ENCODE measurements at places on chromosomes 1 and 21.

- no peaks in the 10 kb centered on the region for H3K4me1 ChIP-seq
- no peaks in the 10 kb centered on the region for H3K27me3 ChIP-seq
- no peak overlapping the region for H3K27ac ChIP-seq
These were observed 598.4 kb downstream of the ADGRL2 start for GRCh38 chr1:82399093-82399492.

GRCh38 chr1:200992382-200993048 is 31.0 kb downstream of the KIF21B start:
- no peak for DNase-seq
- no peaks in the 10 kb centered on the region for H3K27me3 ChIP-seq
- no peak overlapping the region for H3K27ac ChIP-seq

- peaks cover 19% of the 10 kb centered on the region for H3K4me1 ChIP-seq
- peaks cover 9% of the 10 kb centered on the region for H3K36me3 ChIP-seq
- H3K4me3 ChIP-seq, result no peak overlapping the region
- H3K27me3 ChIP-seq, result no peaks in the 10 kb centered on the region
- DNase-seq, result no peak
These were observed 39.1 kb upstream of the KIF1B start for GRCh38 chr1:10171105-10171767.

GRCh38 chr1:2213576-2214505 is 14.3 kb upstream of the SKI start:
- no peaks in the 10 kb centered on the region for H3K36me3 ChIP-seq
- H3K4me1 ChIP-seq, result peaks cover 3% of the 10 kb centered on the region
- no peak overlapping the region for H3K27ac ChIP-seq
- no peaks in the 10 kb centered on the region for H3K27me3 ChIP-seq

GRCh38 chr1:164702216-164702615 is 143.2 kb downstream of the PBX1 start:
- no peaks in the 10 kb centered on the region for H3K36me3 ChIP-seq
- no peak for DNase-seq
- no peak overlapping the region for H3K27ac ChIP-seq
- H3K27me3 ChIP-seq, result no peaks in the 10 kb centered on the region

DNA sequence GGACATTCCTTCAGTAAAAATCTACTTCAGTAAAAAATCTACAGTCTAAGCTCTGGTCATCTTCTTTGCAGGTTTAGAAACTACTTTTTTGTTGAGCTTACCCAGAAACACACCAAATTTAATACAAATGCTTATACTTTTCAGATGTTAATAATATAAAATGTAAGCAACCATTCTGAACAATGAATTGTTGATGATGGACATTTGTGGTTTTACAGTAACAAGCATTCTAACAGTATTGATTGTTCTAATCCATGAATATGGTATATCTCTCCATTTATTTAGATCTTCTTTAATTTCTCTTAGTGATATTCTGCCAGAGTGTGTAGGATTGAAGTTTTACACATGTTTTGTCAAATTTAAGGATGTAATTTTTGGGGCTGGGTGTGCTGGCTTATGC is 27.0 kb upstream of the SRSF10 start:
- peaks cover 8% of the 10 kb centered on the region for H3K36me3 ChIP-seq
- no peak overlapping the region for H3K27ac ChIP-seq
- H3K4me1 ChIP-seq, result peaks cover 6% of the 10 kb centered on the region

- no peak for DNase-seq
- no peaks in the 10 kb centered on the region for H3K36me3 ChIP-seq
These were observed 219.8 kb upstream of the DUSP10 start for GRCh38 chr1:221961532-221962292.

DNA sequence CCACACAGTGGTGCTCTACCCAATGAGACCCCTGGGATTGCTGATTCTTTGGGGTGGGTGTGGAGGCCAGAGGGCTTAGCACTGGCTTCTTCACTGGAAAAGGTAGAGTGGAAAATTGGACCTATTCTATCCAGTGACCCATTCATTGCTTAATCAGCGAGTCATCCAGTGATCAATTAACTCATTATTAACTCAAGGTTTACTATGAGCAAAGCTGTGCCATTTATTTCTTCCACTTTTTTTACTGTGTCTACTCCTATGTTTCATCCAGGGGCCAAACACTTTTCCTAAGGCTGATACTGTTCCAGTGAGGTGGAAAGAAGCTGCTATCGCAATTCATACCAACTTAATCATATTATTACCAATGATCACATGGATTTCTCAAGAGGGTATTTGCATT is 363.9 kb downstream of the RPS6KC1 start:
- H3K27ac ChIP-seq, result no peak overlapping the region
- no peaks in the 10 kb centered on the region for H3K4me1 ChIP-seq
- H3K36me3 ChIP-seq, result no peaks in the 10 kb centered on the region
- no peak for DNase-seq

DNA sequence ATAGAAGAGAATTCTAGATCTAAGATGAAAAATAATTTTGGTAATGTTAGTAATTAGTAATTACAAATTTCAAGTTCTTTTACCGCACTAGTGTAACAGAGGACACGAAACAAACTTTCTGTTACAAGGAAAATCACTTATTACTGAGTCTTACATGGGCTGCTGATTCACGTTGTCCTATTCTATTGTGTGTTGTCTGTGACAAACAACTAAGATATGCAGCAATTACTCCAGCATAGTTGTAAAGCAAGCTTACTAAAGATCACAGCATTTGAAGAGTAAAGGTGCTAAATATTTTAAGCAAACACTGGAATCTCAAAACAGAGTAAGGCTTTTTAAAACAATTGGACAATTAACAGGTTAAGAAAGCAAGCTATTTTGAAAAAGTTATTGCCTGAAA is 502.3 kb downstream of the KCNT2 start:
- no peaks in the 10 kb centered on the region for H3K36me3 ChIP-seq
- H3K27me3 ChIP-seq, result no peaks in the 10 kb centered on the region
- no peak overlapping the region for H3K27ac ChIP-seq
- H3K4me3 ChIP-seq, result no peak overlapping the region
- H3K4me1 ChIP-seq, result no peaks in the 10 kb centered on the region

- no peak for DNase-seq
- no peak overlapping the region for H3K4me3 ChIP-seq
- peaks cover 41% of the 10 kb centered on the region for H3K27me3 ChIP-seq
- peaks cover 2% of the 10 kb centered on the region for H3K36me3 ChIP-seq
These were observed 38.3 kb downstream of the LRRN2 start for GRCh38 chr1:204647114-204647804.

DNA sequence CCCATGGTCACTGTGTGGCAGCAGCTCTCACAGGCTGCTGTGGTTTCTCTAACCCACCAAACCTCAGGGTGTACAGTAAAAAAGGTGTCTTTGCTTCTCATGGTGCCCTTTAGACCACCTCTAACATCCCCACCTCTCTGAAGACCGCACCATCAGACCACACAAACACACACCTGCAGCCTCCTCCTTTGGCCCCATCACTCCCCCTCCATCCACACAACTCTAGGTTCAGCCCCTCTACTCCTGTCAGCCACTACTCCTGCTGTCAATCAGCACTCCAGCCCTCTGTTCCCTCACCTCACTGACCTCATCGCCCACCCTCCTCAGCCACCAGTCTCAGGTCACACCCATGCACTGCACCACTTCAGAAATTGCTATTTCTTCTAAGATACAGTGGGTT is 7.5 kb downstream of the ZNF692 start:
- H3K36me3 ChIP-seq, result peaks cover 8% of the 10 kb centered on the region
- H3K4me1 ChIP-seq, result peaks cover 18% of the 10 kb centered on the region
- no peak overlapping the region for H3K27ac ChIP-seq
- no peak for DNase-seq
- H3K27me3 ChIP-seq, result no peaks in the 10 kb centered on the region

DNA sequence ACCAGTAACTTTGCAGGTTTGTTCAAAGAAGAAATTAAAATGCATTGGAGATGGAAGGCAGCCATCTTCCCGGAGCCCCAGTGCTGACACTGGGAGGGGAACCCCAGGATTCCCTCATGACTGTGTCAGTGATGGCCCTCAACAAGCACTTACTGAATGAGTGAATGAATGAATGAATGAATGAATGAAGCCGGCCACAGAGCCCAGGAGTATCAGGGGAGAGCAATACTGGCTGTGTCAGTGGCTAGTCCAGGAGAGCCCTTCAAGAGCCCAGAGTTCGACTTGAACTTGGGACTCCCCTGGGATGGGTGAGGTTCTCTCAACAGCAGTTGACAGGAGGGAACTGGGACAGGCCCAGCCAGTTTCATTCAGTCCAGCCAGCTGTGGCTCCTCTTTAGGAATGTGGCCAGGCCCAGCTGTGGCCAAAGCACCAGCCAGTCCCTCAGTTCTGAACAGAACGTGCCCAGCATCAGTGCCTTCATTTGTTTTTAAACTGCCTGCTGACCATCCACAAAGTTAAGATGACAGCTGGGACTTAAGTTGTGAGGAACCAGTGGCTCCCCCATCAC is 9.2 kb upstream of the ERG start:
- H3K36me3 ChIP-seq, result no peaks in the 10 kb centered on the region
- peaks cover 53% of the 10 kb centered on the region for H3K27me3 ChIP-seq
- no peak overlapping the region for H3K4me3 ChIP-seq
- DNase-seq, result no peak
- peaks cover 2% of the 10 kb centered on the region for H3K4me1 ChIP-seq
- no peak overlapping the region for H3K27ac ChIP-seq

DNA sequence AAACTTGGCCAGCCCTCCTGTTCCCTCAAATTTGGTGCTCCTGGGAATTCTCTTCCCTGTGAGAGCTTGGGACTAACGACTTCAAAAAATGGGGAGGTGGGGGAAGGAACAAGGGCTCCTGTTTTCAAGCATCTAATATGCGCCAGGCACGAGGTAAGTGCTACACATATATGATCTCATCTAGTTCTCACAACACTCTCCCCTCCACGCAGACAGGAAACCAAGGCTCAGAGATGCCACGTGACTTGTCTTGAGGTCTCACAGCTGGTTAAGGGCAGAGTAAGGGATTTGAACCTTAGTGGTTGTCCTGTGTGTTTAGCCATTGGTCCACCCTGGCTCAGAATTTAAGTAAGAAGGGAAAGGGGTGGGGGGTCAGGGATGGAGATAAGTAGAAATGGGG is 125.9 kb downstream of the DMRTB1 start:
- H3K27ac ChIP-seq, result peak overlapping the region; percentile 29
- H3K27me3 ChIP-seq, result peaks cover 19% of the 10 kb centered on the region
- DNase-seq, result no peak
- H3K4me3 ChIP-seq, result no peak overlapping the region
- peaks cover 13% of the 10 kb centered on the region for H3K4me1 ChIP-seq

- H3K27me3 ChIP-seq, result peaks cover 20% of the 10 kb centered on the region
- no peak for DNase-seq
- no peaks in the 10 kb centered on the region for H3K36me3 ChIP-seq
- H3K4me1 ChIP-seq, result peaks cover 2% of the 10 kb centered on the region
- no peak overlapping the region for H3K27ac ChIP-seq
These were observed 37.7 kb upstream of the GPR37L1 start for GRCh38 chr1:202084791-202085681.

GRCh38 chr1:221740993-221741702 is 741 bp downstream of the DUSP10 start:
- no peak overlapping the region for H3K27ac ChIP-seq
- H3K36me3 ChIP-seq, result peaks cover 7% of the 10 kb centered on the region
- DNase-seq, result peak; percentile 11
- H3K4me1 ChIP-seq, result peaks cover 24% of the 10 kb centered on the region
- H3K27me3 ChIP-seq, result no peaks in the 10 kb centered on the region
- no peak overlapping the region for H3K4me3 ChIP-seq

- no peak for DNase-seq
- no peak overlapping the region for H3K27ac ChIP-seq
- H3K36me3 ChIP-seq, result no peaks in the 10 kb centered on the region
These were observed 394.8 kb downstream of the PRDM2 start for GRCh38 chr1:14094611-14095400.

DNA sequence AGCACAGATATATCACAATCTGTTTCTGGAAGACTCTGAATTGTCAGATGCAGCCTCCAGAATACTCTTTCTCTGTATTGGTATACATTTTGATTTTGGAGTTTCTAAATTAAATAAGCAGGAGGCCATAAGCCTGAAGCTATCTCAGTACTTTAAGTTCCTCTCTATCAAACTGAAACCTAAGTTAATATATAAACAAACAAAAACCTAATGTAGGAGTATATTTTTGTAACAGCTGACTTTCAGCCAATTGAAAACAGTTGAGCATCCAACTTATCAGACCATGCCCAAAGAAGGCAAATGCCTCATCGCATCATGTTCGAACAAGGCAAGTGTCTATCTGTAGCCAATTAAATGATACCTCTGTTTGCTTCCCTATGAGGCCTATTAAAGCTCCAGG is 1054.4 kb downstream of the AMY1C start:
- no peaks in the 10 kb centered on the region for H3K27me3 ChIP-seq
- no peak overlapping the region for H3K4me3 ChIP-seq
- no peak for DNase-seq
- no peak overlapping the region for H3K27ac ChIP-seq
- H3K36me3 ChIP-seq, result no peaks in the 10 kb centered on the region

DNA sequence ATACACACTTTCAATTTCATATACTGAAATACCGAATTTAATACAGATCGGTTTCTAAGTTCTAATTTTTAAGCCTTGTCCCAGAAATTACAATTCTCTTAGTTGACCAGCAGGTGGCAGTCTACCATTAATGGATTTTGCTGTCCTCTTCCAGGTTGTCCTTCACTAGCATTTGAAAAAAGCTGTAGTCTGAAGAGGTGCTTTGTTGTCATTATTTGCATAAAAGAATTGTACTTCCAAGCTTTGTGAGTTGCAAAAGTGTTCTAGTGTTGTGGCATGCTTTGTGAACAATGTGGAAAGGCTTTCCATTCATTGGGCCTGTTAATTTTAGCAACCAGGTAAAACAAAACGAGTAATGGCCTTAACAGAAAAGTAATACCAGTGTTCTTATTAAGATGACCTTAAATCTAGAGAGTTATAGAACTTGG is 193.6 kb downstream of the RPS6KC1 start:
- no peak overlapping the region for H3K4me3 ChIP-seq
- no peaks in the 10 kb centered on the region for H3K4me1 ChIP-seq
- no peaks in the 10 kb centered on the region for H3K27me3 ChIP-seq
- H3K27ac ChIP-seq, result no peak overlapping the region
- no peak for DNase-seq

GRCh38 chr1:215819114-215819513 is 252.0 kb downstream of the KCTD3 start:
- no peak overlapping the region for H3K27ac ChIP-seq
- H3K27me3 ChIP-seq, result no peaks in the 10 kb centered on the region
- no peak overlapping the region for H3K4me3 ChIP-seq
- H3K4me1 ChIP-seq, result no peaks in the 10 kb centered on the region

DNA sequence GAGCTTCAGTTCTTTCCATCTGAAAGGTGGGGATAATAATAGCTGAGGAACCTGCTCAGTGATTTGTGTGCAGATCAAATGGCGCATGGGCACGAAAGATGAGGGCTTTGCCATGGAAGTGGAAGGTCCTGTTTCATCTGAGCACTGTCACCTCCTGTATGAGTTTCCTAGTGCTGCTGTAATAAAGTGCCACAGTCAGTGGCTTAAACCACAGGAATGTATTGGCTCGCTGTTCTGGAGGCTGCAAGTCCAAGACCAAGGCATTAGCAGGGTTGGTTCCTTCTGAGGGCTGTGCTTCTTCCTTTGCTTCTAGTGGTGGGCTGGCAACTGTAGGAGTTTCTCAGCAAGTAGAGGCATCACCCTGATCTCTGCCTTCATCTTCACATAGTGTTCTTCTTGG is 51.1 kb upstream of the RBM15 start:
- H3K36me3 ChIP-seq, result peaks cover 2% of the 10 kb centered on the region
- no peak overlapping the region for H3K27ac ChIP-seq
- DNase-seq, result no peak

All from T-helper 17 cell (primary cell).